Bronchial epithelial cell (primary cell): ENCODE measurements at places on chromosomes 16 and 17. TPM values are rescaled to one million over a fixed set of nuclear protein-coding genes. Genes with fewer than 3 reads are reported as not detected.

DNA sequence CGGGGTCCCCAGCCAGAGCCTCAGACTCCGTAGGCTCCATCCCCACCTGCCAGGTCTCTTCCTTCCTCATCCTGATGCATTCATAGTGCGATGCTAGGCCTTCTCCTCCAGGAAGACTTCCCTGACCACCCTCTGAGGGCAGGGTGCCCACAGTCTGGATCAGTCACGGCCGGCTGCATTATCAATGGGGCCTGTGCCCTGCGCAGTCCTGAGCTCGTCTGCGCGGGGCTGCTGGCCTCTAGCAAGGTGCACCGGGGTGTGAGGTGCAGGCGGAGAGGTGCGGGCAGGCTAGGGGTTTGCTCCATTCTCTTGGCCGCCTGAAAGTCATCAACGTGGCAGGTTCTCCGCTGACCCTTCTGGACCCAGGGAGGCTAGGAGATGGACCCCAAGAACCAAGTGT, 56.9 kb upstream of the ACSF3 start:
- DNase-seq: no peak

DNA sequence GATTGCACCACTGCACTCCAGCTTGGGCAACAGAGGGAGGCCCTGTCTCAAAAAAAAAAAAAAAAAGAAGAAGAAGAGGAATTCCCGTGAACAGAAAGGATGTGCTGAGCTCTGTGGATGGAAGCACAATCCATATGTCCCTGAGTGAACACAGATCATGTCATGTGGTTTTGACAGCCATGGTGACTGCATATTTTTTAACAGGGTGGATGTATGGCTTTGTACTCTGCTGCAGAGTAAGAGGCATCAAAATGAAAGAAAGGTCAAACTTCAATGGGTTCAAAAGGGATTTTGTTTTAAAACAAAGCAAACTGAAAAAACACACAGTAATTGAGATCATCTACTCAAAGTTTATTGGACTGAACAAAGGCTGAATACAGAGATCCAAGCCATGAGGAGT, 31.5 kb downstream of the MXRA7 start:
- no peak for DNase-seq

GRCh38 chr17:73533781-73534180, 110.5 kb downstream of the SDK2 start:
- no peak for DNase-seq

DNA sequence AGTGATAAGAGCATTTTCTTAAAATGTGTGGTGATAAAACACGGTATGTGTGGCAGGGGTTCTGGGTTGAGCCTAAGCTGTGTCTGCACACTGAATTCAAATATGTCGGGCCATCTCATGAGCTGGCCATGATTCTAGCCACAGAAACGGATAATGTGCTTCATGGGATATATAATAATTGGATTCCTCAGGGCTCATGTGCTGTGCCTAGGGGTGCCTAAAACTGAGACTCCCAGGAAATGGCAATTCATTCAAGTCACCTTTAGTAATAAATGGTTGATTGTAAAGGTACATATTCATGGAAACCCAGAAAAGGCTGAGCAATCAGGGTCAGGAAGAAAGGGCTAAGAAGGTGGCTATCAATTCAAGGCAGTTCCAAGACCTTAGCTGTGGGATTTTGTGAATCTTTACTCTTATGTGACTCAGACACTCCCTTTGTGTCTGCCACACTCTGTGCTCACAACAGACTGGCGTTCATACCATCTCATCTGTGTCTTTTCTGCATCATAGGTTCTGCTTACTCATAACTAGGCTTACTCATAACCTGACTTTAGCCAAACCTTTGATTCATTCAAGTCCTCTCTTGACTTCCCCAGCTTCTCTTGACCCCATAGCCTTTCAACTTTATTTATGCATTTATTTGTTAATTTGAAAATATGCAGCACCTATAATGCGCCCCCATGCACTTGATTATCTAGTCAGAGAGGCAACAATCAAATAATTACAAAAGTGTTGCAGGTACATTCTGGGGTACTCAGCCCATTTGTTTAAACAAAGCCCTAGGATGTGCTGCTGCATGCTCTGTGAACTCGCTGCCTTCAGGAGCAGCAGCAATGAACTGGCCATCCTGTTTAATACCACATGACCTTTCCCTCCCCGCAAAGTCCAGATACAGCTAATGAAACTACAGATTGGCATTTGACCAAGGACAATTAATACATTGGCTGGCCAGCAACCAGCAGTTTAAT, 28.4 kb upstream of the MED13 start:
- DNase-seq: peak; percentile 99

GRCh38 chr16:71724320-71724751, at the start of gene PHLPP2:
PHLPP2 (minus strand) TSS chr16:71724701; CDS start chr16:71714795, 9,906 bp downstream.
- DNase-seq: no peak

DNA sequence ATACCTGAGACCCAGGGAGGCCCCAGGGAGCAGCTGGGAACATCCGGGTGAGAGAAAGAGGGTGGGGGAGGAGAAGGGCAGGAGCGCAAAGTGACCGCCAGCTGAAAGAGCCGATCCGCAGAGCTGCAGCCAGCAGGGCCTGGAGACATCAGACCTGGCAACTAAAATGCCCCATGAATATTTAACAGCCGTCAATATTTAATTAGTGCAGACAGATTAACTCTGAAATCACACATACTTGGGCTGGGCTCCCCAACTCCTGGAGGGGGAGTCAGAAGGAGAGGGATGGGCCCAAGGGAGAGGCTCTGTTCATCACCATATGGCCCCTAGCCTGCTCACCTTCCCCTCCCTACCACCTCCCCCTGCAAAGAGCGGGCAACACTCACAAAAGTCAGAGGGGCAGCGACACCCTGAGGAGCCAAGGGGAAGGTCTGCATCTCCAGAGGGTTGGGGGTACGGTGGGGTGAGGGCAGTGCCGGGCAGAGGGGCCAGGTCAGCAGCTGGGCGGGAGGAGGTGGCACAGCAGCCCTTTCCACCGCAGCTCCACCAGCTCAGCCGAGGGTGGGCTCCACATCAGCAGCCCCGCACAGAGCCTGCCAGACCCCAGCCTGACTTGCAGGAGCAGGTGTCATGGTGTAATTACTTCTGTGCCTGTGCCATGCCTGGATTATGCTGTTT, 61.9 kb upstream of the CCL1 start:
- no peak for DNase-seq

GRCh38 chr16:89061086-89061485, 32.6 kb upstream of the ACSF3 start:
- DNase-seq: no peak

- no peak for DNase-seq
These were observed 26.2 kb upstream of the RCVRN start for GRCh38 chr17:9931144-9931741.

DNA sequence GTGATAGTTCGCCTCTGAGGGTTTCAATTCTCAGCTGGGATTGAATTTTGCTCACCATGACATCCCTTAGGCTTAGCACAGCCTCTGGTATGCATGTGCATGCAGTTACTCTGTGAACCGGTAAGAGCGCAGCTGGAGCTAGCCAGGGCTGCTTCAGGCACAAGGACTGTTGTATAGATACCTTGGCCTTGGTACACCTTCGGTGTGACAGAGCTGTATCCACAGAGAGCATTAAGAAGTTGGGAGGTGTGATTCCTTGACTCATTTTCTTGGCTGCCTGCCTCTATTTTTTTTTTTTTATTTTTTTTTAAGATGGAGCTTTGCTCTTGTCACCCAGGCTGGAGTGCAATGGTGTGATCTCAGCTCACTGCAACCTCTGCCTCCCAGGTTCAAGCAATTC, 2.2 kb upstream of the NUTF2 start:
- DNase-seq: peak; percentile 69

DNA sequence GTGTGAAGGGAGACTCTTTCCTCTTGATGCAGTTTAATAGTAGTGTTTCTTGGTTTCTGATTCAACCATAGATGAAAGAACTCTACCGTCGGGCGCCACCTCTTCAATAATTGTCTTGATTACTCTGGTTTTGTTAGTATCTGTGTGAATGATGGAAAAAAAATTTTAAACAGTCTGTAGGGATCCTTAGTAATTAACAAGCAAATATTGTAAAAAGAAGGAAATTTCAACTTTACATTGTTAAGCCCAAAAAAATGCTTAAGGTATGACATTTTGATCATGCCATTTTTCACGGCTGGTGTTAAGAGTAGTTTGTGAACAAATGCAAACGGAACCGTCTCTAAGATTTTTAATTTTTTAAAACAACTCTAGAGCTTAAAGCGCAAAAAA, 4.1 kb downstream of the KRT10 start:
- no peak for DNase-seq

DNA sequence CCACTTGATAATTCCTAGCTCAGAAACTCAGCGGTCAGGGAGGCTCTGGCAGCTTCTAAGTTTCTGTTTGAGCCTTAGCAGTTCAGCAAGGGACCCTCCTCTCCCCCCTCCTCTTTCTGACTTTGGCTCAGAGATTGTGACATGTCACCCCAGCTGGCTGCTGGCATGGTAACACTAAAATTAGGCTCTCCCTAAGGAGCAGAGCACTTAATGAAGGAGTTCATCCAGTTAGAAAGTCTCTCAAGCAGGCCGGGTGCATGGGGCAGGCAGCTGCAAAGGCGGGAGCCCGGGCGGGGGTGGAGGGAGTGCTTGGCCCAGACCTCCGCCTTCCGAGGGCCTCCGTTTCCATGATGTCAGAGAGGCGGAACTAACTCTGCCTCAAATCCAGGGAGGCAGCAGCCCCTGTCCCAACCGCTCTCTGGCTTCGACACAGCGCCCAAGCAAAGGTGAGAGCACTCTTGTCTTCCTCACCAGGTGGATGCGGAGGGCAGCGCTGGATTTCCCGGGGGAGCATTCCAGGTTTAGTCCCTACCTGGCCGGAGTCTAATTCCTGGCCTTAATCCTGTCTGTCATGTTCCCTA, 128.0 kb upstream of the PLCG2 start:
- no peak for DNase-seq

- no peak for DNase-seq
These were observed 338.7 kb downstream of the GRIN2A start for GRCh38 chr16:9843424-9844018.

DNA sequence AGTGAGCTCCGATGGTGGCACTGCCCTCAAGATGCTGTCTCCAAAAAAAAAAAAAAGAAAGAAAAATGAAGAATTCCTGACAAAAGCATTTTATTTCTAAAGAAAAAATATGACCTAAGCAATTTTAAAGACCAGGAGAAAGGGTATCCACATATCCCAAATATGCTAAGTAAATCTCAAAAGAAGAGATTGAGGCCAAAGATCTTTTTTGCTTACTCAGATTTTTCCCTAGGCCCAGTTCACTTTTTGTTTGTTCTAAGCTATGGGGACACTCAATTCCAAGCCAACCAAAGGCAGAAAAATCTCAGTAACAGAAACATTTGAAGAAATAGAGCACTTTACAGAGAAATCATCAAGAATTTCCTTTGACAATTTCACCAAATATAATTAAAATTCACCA, 150.8 kb downstream of the SOX9 start:
- no peak for DNase-seq

GRCh38 chr17:80892019-80892855, 99.4 kb upstream of the CHMP6 start:
- peak; percentile 98 for DNase-seq

DNA sequence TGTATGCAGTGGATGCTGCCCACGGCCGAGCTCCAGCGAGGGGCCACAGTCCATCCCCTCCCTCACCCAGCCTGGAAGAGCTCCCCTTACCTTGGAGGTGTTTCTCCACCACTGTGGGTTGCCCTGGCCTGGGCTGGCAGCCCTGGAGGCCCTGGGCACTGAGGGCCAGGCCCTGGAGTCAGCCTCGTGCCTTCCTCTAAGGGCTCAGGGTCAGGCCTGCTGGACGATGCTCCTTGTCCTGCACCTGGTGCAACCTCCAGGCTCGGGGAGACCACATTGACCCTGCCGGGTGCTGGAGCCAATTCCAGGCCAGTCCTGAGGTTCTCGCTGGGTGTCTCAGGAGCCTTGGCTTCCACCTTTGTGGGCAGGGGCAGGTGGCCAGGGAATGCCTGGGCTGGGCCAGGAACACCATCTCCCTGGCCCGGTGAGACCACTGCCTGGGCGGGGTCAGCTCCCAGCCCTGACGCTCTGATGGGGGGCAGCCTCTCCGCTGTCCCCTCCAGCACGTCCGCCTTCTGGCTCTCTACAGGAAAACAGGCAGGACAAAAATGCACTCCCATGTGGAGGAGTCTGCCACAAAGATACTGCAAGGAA, 10.4 kb downstream of the MYLK3 start:
- no peak for DNase-seq

- no peak for DNase-seq
These were observed 92.1 kb downstream of the WDR59 start for GRCh38 chr16:74892574-74893461.

DNA sequence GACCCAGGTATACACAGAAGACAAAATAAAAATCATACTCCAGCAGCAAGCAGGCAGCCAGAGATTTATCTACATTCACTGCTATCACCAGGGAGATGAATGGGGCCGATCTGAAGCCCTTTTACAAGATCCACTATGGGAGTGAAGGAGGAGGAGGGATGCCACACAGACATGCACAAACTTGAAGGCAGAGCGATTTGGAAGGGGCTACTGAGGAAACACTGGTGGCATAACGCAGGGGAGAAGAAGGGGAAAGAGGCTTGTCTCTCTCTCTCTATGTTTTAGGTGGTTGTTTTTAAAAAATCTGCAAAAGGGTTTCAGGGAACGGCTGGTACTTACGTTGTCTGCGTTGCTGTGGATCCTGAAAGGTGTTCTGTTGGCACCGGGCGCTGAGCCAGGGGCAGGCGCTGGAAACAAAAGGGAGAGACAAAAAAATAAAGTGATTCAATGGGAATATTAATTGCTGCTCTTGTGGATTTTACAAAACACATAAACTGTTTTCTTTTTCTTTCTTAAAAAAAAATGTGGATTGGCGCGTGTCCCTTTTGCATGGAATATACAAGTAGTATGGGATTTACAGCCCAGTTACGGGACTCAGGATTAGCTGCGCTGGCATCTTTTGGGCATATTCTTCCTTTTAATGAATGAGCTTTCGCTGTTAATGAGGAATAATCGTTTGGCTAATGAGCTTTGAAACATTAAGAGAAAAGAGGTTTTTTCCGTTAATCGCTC, 255.3 kb upstream of the PMFBP1 start:
- DNase-seq: no peak

DNA sequence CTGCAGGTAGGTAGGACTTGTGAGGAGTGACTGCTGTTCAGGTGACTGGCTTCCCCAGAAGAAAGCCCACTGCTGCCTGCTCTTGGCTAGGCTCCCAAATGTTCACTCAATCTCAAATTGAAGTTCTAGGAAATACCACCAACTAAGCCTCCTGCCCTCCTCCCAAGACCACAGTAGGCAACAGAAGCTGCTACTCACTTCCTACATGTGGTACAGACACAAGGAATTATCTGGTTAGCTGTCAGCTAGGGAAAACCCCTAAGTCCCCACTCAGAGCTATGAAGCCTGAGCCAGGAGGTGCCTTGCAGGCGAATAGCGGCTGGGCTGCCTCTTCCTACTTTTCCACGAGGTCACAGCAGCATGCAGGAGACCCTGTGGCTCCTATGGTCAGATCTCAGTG, 4.9 kb downstream of the FBXO39 start:
- no peak for DNase-seq

GRCh38 chr17:67358612-67359011, 7.8 kb downstream of the PSMD12 start:
- DNase-seq: no peak

GRCh38 chr17:19248928-19249574, 11.9 kb downstream of the EPN2 start:
- peak; percentile 52 for DNase-seq

NPB gene
- total RNA-seq: 0.26 and 0.51 TPM in 2 replicates

EVPLL gene
- 10.3 and 14.6 TPM in 2 replicates for total RNA-seq

MRPS23 gene
- total RNA-seq: 40.5 and 49.7 TPM in 2 replicates

TNFSF12 gene
- 0.53 and 1.0 TPM in 2 replicates for total RNA-seq

SMIM36 gene
- total RNA-seq: not detected in 2 replicates

CD300LG gene
- not detected in 2 replicates for total RNA-seq

CDT1 gene
- total RNA-seq: 0.26 TPM in 2 replicates

MT1A gene
- not detected in 2 replicates for total RNA-seq

ATAD5 gene
- 0.38 and 0.53 TPM in 2 replicates for total RNA-seq

TAT gene
- total RNA-seq: not detected in 2 replicates

HOXB8 gene
- not detected in 2 replicates for total RNA-seq
